ENCODE measurements at places on chromosomes 3 and 15. TPM values are rescaled to one million over a fixed set of nuclear protein-coding genes. Genes with fewer than 3 reads are reported as not detected.

The PCOLCE2 gene
- 23.6 TPM for total RNA-seq

The MASP1 gene
- 0.06 TPM for total RNA-seq

The PLIN1 gene
- 0.15 TPM for total RNA-seq

The NPAP1 gene
- total RNA-seq: not detected

The ALAS1 gene
- 43.7 TPM for total RNA-seq

The B4GALT4 gene
- total RNA-seq: 126 TPM

The RARRES1 gene
- 6.8 TPM for total RNA-seq

The LRRN1 gene
- total RNA-seq: not detected

The ITIH1 gene
- not detected for total RNA-seq

The NRROS gene
- not detected for total RNA-seq

The STAB1 gene
- total RNA-seq: 0.07 TPM

The GABRA5 gene
- total RNA-seq: 104 TPM
